ENCODE measurements at places on chromosomes 2 and 18.

- DNase-seq, result no peak
Observed at GRCh38 chr18:12032786-12033642, 51.7 kb downstream of the IMPA2 start.

DNA sequence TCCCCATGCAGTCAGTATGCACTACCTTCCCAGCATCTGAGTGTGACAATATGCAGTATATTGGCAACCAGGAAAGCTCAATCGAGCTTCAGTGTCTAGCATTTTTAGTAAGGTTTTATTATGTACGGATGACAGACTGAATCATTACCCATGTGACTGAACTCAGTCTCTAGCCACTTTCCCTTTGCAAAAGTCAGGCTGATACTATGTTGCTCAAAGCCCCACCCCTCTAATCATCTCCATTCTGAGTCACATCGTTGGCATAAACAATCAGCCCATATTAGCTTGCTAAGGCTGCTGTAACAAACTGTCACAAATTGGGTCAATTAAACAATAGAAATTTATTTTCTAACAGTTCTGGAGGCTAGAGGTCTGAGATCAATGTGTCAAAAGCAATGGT lies 25.8 kb upstream of the SRD5A2 start:
- DNase-seq, result no peak

DNA sequence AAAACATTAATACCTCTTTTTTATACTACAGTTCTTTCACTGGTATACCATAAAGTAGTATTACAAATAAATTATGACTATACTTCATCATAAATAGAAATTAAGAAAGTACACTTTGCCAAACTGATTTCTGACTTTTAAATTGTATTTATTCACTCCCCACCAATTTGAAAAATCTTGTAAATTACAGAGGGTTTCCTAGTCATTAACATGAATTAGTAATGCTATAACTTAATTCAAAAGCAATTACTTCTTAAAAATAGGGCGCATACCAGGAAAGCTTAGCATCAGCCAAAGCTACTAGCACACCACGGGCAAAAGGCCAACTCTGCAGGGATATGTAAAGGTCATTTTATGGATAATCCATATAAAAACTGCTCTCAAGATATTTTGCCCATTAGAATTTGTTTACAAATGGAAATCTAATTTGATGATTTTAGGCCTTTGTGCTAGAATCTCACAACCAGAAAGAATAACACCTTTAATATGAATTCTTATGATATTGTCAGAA lies 142.3 kb downstream of the PIGN start:
- no peak for DNase-seq

DNA sequence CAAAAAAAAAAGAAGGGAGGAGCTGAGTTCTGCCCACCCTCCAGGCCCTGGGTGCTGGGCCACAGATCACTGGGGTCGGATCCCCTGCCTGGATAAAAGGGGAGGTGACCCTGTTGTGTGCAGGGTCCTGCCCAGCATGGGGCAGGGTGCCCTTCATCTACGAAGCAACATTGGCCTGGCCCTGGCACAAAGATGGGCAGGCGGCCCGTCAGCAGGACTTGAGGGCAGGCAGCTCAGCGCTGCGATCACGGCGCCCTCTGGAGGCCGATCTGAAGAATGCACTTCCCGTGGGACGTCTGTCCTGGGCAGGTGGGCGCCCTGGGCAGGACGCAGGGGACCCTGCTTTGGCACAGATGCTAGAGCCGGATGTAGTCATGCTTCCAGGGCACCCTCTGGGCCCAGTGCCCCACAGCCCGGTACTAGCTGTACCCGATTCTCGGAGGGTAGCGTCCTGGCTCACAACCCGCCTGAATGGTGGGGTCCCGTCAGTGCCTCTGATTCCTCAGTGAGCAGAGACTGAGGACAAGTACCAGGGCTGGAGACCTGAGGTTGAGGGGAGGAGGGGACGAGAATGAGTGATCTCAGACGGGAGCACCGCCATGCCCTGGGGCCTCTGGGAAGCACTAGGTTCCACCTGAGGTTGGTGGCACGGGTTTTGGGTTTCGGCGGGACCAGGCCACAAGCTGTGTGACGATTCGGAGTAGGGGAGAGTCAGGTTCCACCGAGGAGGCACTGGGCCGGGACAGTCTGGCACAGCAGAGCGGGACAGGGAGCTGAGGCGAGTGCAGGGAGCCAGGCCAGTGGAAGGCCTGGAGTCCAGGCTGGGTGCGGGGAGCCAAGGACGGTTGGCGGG lies 18.0 kb downstream of the ARID5A start:
- peak; percentile 34 for DNase-seq

DNA sequence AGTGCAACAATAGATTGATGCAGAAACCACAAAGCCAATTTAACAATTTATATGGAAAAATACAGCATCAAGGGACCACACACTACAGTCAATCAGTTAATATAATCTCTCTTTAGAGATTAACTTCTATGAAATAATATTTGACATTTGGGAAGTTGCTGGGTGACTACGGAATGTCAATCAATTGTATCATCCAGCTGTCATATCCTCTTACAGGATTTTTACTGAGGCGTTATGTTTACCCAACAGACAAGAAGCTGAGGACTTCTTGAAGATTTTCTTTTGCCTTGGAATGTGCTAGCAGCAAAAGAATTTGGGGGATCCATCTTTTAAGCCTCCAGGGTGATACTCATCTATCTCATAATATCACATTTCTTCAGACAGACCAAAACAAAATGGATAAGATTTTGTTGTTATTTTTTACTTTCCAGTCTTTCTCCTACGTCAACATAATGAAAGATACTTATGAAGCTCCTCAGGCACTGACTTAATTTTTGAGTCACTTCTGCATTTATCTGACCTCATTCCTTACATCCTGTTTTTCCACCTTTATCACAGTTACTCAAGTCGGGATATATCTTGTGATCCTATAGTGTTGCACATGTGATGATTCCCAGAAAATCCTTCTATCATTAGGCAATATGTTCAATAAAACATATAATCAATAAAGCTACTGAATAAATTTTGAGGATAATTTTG lies 227.2 kb upstream of the SPHKAP start:
- DNase-seq, result no peak

GRCh38 chr2:214497489-214497888 lies 86.6 kb downstream of the VWC2L start:
- DNase-seq, result no peak

DNA sequence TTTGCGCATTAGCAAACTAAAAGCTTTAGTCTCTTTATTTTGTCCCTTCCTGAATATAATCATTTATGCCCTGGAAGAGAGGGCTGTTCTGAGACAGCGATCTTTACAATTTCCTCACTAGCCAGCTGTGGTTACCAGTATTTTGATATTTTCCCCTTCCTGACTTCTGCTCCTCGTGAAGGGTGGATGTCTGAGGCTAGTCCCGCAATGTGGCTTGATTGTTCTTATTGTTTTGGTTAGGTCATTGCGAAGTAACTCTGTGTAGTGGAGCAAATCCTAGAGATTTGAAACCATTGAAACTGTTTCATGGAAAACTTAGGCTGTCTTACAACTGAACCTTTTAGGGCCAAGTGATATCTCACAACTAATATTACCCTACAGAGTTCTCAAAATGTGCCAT lies 2.4 kb downstream of the MRPL33 start:
- no peak for DNase-seq

DNA sequence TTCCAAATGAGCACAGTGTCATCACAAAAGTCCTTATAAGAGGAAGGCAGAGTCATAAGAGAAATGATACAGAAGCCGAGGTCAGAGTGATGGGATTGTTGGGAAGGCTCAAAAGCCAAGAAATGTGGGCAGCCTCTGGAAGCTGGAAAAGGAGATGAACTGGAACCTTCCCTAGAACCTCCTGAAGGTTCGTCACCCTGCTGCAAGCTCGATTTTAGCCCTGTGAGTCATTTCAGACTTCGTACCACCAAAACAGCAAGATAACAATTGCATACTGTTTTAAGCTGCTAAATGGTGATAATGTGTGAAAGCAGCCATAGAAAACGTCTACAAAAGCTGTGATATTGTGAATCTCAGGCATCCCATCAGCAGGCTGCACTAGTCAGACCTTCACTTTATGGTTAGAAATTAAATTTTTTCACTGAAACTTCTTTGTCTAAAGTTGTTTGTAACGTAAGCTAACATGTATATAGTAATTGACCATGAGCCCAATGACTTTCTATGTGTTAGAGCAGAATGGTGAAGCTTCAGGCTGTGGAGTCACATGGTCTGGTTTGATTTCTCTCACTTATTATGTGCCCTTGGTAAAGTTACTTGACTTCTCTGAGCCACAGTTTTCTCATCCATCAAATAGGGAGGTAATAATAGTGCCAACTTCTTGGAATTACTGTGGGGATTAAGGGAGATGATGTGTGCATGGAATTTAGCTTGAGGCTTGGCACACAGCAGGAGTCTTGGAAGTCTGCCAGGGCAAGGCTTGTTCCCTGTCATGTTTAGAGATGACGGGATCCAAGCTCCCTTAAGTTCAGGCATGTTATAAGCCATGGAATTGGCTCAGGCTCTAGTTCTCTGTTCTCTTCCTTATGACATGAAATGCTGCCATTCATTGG lies 132.0 kb upstream of the CCDC195 start:
- DNase-seq, result no peak

- DNase-seq, result no peak
Observed at GRCh38 chr2:219433666-219434467, 776 bp upstream of the SPEG start.

DNA sequence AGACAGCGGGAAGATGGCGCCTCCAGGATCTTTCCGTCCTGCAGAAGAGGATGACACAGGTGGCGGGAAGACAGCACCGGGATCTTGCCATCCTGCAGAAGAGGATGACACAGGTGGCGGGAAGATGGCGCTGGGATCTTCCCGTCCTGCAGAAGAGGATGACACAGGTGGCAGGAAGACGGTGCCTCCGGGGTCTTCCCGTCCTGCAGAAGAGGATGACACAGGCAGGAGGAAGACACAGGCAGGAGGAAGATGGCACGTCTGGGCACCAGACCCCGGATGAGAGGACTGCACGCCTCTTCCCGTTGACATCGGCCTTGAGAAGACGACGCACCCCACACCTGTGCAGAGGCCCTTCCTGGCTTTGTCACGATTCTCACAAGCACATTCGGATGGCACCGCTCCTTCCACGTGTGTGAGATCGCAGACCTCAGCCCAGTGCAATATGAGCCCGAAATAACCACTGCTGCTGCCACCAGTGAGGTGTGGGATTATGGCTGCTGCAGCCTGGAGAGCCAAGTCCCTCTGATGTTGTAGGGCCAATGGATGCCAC lies 79.4 kb upstream of the SNTG2 start:
- no peak for DNase-seq

DNA sequence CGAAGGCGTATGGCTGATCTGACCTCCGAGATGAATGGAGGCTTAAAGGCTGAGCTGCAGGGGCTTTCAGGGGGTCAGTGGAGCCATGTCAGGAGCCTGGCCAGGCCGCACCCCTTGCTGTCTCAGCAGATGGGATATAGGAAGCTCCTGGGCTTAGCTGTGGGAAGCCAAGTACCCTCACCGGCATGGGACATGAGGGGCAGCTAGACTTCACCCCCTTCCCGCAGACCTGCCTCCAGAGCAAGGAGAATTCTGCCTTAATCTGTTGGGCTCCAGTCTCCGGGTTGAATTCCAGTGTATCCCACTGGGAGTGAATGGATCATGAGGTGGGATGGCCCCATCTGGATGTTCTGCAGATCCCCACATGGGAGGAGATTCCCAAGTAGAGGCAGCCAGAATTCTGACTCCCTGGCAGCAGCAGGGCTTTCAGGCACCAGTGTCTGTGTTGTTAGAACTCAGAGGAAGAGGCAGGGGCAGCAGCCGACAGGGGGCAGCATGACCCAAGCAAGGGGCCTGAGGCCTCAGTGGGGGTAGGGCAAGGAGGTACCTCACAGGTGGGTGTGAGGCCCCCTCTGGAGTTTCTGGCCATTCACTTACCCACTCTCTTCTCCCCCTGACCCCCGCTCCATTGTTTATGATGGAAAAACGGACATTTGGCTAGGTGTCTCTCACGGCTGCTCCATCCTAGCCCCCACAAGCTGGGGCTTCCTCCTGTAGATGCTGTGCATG lies 19.1 kb downstream of the CAPG start:
- DNase-seq, result peak; percentile 44

GRCh38 chr18:76875390-76876325 lies 53.3 kb downstream of the ZNF236 start:
- DNase-seq, result peak; percentile 8
